GM23248 (cell line): ENCODE measurements at places on chromosomes 3 and 15.
A peak's percentile ranks its signal among the peaks of the same experiment; 100 is the strongest.

DNA sequence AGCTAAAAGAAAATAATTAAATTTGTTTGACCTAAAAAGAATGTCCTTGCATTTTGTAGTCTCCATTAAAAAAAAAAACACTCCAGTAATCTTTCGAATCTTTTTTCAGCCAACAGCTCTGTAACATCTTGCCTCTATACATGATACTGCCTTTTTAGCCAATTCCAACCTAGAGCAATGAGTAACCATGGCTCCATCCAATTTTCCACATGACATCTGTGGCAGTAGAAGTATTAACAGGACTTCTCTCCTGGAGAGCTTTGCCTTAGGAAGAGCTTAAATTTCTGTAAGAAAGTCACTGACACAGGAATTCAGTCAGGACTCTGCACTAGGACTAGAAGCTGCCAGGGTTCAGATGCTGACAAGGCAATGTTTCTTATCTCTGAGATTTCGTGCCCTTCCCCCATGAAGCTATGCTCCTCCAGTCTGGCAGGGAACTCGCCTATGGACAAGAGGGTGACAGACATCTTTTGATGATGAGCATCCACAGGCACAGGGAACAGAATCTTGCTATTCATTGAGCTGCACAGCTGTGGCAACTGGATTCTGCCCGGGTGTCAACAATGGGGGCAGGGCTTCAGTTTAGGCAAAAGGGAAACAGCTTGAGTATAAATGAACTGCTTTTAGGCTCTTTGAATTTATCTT, 81.8 kb downstream of the ALCAM start:
- DNase-seq = peak; percentile 41

- peak; percentile 62 for DNase-seq
Measured at GRCh38 chr3:12553921-12554391, 2.9 kb upstream of the MKRN2 start.

GRCh38 chr3:114421204-114421603, 127.4 kb downstream of the TIGIT start:
- no peak for DNase-seq

DNA sequence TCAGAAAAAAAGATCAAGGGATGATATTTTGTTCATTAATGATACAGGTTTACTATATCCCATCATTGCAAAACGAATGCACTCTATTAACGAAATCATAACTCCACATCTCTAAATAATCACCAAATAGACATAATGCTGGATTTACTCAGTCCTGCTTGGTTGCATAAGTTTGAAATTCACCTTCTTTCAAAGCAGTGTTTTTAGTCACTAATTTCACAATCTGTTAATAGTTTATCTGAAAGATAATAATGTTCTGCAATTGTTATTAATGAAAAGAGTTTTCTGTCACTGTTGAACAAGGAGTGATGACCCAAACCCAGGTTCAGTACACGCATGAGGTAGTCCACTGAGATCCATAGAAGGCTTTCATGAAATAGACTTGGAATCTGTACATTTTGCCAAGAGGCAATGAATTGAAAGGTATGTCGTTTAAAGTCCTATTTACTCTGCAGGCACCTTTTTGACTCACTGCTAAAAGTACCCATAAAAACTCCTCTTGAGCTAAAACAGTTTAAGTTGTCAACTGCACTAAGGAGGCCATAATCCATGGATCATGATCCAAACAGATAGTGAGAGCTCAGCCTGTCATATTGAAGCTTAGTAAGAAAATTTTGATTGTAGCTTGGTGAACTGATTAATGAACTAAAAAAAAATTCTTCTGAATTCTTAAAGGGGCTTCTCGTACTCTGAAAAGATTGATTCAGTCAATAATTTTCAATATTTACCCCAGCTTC, 75.6 kb upstream of the MBNL1 start:
- no peak for DNase-seq

DNA sequence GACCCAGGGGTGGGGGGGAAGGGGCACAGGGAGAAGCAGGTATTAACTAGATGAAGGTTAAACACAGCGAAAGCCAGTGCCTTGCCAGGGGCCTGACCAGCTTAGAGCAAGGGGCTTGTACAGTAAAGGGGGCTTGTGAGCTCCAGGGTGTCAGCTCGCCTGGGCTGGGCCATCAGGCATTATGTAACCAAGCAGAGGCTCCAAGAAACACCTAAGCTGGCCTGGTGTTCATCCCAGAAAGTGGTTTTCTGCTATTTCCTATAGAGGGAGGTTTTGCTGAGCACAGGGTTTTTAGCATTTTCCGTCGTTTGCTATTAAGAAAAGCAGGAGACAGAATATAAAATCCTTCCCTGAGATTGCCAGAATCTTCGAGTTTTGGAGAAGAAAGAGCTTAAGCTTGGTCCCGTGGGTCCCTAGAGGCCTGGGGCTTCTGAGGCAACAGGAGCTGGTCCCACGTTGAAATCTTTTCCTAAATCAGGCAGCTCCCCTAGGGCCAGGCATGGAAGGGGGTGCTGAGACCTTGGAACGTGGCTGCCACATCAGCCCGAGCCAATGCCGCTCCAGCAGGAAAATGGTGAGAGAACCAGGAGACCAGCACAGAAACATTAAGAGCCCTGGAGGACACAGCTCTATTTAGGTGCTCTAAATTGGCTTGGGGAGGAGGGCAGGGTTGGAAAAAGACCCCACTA, 71.4 kb downstream of the ISG20 start:
- no peak for DNase-seq

DNA sequence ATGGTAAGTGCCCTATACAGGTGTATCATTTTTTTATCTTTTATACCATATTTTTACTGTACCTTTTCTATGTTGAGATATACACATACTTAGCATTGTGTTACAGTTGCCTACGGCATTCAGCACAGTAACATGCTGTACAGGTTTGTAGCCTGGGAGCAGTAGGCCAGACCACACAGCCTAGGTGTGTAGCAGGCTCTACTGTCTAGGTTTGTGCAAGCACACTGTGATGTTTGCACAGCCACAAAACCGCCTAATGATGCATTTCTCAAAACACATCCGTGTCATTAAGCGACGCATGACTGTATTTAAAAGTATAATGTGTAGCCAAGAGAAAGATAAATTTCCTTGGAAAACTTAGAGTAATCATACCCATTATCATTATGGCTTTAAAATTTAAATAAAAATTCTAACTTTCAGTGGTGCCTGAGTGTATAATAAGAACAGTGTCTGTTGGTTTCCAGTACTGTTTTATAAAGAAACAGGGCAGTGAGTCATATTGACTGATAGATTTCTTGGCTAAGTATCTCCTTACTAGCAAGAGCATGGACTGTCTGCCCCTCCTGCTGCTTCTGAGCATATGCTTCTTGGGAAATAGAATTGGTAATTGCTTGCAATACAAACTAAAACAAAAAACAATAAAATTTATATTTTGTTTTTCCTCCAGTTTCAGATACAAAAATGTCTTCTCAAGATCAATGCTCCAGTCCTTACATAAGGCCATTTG, 18.3 kb downstream of the CALML4 start:
- DNase-seq = peak; percentile 84

GRCh38 chr15:85828874-85829273, 34.1 kb upstream of the KLHL25 start:
- no peak for DNase-seq

DNA sequence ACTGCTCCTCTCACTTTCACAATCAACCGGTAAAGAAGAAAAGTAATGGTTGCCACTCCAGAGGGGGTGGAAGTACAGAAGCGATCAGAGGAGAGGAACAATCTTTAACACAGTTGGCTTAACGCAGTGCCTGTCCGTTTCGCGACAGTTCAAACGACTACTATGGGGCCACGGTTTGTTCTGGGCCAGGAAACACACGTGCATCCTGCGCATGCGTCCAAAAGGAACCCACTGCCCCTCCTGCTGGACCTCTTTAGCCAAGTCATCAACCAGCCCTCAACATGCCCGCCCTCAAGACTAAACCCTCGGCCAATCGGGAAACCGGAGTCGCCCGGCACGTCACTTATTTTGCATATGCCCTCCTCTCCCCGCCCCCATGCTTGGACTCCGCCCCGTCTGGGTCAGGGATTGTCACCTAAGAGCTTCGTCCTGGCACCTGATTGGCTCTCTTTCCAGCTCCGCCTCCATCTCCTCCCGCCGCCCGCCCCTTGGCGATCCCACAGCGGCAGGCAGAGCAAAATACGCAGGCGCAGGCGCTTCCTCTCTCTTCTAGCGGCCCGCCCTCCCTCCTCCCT, 345 bp upstream of the CDV3 start:
- DNase-seq = peak; percentile 100

DNA sequence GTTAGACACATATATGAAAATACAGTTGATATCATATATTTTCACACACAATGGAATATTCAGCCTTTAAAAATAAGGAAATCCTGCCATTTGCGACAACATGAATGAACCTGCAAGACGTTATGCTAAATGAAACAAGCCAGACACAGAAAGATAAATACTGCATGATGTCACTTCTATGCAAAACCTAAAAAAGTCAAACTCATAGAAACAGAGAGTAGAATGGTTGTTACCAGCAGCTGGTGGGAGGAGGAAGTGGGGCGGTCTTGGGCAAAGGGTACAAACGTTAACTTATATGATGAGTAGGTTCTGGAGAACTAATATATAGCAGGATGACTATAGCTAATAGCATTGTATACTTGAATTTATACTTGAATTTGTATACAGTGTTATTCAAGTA, 213.2 kb upstream of the NR2F2 start:
- DNase-seq = no peak

DNA sequence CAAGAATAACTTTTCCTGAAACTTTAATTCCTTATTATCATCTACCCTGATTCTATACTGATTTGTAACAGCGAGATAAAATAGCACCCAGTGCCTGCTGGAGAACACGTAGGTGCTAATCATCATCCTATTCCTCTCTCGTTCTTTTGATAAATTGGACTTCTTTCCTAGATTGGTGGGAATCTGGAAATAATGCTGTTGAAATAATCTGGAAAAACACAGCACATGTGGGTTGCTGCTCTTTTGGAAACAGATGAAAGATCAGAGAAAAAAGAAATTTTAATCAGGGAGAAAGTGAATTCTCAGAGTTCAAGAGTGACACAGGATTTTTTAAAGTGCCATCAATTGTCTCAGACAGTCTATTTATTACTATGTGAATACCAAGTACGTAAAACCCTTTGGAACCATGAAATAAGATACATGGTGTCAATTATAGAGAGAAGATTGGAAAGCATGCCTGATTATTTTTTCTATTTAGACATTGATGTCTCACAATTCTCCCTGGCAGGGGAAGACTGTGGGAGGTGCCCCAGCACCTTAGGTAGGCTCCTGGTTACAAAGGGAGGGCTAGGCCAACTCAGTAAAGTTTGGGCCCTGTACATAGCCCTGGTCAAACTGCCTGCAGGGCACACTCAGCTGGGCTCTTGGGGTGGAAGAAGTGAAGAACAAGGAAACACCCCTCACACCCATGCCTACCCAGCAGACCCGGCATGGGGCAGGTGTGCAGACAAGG, 60.0 kb upstream of the SNRPA1 start:
- DNase-seq = no peak

GRCh38 chr3:72412340-72412956, 435.8 kb downstream of the SHQ1 start:
- DNase-seq = no peak

- DNase-seq = peak; percentile 49
Measured at GRCh38 chr3:169118666-169119370, 544.7 kb downstream of the MECOM start.

DNA sequence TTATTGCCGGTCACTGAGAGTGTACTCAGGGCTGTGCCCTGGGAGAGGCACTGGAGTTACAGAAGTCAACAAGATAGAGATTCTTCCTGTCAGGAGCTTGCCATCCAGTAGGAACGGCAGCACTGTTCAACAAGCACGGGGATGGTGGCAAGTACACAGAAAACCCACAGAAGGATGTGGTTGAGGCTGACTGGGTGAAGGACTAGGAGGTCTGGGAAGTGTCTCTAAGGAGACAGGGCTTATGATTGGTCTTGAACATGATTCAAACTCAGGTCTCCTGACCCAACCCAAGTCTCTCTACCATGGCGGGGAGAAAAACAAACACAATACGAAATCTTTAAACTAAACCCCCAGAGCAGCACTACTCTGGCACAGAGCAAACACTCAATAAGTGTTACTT, 37.6 kb downstream of the ERICH6 start:
- no peak for DNase-seq

- peak; percentile 87 for DNase-seq
Measured at GRCh38 chr15:52100807-52101442, 11.7 kb downstream of the BCL2L10 start.

GRCh38 chr3:71718072-71718471, 7.1 kb downstream of the EIF4E3 start:
- DNase-seq = no peak

DNA sequence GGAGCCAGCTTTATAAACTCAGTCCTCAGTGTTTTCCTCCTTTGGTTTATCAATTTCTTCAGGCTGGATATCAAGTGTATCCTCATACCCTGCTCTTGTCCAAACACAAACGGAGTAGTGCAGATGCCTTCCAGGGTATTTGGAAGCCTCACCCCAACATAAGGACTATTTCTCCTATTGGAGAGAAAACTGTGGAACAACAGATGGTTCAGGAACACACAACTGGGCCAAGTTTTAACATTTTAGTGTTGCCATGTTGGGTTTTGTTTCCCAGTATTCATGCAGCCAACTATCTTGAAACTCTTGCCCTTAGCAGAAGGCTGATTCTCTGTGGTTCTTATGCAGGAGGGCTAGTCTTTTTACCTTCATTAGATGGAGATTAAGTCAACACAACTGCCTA, 398.1 kb downstream of the GABRB3 start:
- no peak for DNase-seq

- no peak for DNase-seq
Measured at GRCh38 chr3:127221446-127222035, 28.6 kb downstream of the PRR23E start.

- peak; percentile 27 for DNase-seq
Measured at GRCh38 chr15:27358751-27359434, 387.9 kb downstream of the GABRG3 start.

DNA sequence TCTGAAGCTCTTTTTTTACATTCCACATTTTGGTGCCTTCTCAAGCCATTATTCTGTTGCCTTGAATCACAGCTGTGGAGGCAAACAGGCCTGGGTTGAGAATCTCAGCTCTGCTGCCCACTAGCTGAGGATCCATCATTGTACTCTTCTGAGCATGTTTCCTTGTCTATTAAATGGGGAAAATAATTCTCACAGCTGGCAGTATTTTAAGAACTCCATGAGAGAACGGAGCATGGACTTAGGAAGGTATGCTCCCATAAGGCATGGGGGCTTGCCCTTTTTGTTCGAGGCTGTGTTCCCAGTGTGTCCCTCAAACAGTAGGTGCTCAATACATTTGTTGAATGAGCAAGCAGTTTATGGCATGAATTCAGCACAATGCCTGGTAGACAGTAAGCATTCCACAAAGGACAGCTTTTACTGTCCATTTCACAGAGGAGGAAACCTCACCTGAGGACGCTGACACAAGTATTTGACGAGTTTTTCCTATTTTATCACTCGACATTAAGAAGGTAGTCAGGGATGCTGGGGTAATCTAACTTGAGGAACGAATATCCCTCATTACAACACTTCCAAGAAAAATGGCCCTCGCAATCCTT, 2.1 kb upstream of the PTPRG start:
- peak; percentile 51 for DNase-seq

DNA sequence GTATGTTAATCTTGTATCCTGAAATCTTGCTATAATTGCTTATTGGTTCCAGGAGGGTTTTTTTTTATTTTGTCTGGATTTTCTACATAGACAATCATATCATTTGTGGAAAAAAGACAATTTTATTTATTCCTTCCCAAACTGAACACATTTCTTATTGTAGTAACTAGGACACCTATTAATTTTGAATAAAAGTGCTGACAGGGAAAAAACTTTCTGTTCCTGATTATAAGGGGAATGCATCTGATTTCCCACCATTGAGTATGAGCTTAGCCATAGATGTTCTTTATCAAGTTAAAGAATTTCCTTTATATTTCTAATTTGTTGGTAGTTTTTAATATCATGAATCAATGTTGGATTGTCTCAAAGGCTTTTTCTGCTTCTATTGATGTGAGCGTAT, 460.7 kb upstream of the CNTN3 start:
- no peak for DNase-seq
